ENCODE measurements at places on chromosomes 5 and 9.

DNA sequence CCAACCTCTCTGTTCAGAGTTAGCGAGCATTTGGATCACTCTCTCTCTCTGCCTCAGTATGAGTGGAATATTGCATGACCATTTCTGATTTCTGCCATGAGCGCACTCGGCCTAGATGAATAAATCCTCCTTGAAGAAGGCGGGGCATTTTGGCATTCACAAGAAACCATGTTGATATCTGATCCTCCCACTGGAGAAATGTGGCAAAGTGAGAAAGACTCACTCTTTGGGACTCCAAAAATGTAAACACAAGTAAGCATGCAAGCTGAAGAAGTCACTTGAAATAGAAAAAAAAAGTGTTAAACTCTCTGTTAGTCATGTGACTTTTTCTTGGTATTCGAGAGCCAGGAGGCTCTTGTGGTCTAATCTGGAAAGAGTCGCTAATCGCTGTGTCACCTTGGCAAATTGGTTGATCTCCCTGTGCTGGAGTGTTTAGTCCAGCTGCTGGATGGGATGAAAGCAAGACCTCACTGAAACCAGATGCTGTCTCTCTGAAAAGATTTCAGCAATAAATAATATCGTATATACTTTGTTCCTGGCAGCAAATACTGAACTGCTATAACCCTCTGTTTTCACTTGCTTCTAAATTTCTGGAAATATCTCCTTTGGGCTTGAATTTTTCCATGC, 95.5 kb downstream of the GHR start:
- DNase-seq, result no peak

GRCh38 chr5:19928562-19929421, 59.2 kb downstream of the CDH18 start:
- DNase-seq, result peak; percentile 77

DNA sequence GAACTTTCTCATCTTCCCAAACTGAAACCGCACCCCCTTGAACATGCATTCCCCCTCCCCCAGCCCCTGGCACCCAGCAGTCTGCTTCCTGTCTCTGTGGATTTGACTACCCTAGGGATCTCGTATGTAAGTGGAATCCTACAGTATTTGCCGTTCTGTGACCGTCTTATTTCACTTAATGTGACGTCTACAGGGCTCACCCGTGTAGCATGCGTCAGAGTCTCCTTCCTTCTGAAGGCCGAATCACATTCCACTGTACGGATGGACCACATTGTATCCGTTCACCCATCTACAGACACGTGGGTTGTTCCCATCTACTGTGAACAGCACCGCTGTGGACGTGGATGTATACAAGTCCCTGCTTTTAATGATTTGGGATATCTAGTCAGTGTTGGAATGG, 4.5 kb downstream of the PRRX2 start:
- no peak for DNase-seq

- DNase-seq, result peak; percentile 25
Measured at GRCh38 chr5:10355071-10355889, 1.8 kb downstream of the MARCHF6 start.

DNA sequence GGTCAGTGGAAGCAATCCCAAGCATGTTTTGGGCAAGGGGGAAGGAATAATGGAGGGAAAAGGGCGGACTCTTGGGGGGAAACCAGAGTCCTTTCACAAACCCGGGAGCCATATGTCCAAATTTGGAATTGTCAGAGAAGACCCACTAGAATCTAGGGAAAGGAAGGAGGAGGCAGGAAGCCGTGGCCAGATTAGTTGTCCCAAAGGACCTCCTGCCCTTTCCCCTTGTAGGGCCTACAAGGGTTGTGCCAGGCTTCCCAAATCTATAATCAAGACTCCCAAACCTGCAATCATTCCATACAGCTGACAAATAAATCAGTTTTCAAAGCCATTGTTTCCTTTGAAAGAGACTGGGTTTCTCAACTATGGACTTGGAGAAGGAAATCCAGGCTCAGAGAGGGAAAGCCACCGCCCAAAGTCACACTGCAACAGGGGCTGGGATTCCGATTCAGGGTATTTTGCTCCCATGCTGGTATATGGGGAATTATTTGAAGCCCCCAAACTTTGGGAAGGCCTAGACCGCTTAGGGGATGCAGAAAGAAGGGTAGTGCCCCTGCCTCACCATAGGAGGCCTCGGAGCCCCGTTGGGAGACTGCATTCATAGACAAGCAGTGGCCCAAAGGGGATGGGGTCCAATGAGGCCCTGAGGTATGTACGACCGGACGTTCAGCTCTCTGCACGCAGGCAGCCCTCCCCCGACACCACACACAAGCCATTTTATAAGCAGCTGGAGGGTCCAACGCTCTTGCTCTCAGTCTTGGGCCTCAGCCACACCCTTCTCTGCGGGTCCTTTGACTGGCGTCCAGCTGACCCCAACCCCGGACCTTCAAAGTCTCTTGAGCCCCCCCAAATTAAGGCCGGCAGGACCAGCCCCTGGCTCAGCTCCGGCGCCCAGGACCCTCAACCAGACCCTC, 815 bp downstream of the ANXA6 start:
- no peak for DNase-seq

DNA sequence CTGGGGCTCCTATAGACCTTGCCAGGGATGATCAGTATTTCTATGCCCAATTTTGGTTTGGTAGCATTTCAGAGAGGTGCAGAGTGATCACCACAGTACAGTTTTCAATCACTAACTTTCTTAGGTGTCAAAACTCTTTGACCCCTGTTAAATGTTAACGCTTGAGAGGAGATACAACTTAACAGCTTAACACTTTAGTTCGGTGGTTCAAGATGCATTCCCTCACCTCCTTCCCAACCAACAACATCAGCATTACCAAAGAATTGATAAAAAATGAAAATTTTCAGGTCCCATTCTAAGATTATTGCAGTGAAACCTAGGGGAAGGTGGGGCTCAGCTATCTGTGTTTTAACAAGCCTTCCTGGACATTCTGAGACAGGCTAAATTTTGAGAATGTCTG, 16.2 kb downstream of the ALDH1A1 start:
- no peak for DNase-seq

DNA sequence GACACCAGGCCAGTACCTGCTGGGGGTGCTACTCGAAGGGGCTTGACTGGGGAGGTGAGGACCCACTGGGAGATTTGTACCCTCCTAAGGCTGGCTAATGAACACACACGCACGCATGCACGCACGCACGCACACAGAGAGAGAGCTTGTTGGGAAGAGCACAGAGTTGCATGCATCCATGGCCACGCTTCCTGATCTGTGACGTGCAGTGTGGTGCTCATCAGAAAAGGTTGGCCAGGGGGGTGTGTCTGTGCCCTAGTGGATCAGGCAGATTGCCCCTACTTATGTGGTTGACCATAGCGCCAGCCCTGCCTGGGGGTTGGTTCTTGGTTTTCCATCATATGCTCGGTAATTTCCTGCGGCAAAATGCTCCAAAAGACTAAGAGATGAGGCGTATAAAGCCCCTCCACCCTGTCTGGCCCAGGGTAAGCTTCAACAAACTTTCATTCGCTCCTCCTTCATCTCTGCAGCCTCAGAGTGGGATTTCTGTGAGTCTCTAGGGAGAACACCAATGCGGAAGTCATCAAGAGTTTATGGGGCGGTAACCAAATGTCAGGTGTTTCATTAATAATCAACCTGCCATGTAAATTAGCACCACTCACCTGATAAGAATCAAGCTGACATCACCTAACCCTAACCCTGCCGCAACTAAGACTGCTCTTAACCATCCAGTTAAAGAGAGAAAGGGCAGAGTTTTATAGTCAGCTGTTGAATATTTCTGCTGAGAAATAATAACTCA, 8.0 kb upstream of the GFI1B start:
- no peak for DNase-seq

GRCh38 chr5:153496835-153497234, 6.4 kb downstream of the GRIA1 start:
- no peak for DNase-seq

DNA sequence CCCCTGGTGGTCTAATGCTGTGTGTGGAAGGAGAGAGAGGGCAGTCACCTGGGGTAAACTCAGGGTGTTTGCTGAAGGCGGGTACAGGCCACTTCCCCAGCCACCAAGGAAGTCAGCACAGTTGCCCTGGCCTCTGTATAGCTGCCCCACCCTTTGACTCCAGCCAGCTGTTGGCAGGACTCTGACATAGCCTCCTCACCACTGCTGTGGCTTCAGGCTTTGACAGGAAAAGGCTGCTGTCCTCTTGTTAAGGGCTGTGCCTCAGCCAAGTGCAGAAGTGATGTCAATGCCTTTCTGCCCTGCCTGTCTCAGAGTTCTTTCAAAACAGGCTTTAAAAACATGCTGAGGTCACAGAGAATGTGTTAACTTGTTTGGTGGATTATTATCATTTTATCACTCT, 487.2 kb upstream of the KLF4 start:
- DNase-seq, result no peak

DNA sequence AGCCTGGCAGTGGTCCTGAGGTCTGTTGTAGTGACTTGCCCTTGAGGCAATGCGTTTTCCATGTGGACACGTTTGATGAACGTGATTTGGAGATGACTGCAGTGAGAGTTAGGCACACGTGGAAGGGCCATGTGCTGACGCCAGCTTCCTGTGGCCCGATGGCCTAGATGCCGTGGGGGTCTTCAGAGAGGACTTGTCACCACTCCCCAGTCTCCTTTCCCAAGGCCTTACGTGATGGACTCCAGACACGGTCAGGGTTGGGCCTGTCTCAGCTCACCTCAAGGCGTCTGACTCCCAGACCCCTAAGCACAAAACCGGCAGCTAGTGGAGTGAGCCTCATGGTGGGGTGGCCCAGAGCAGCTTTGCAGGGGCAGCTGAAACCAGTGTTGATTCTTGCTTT, 92.9 kb downstream of the ANGPTL2 start:
- no peak for DNase-seq

GRCh38 chr5:168770036-168770498, 190.9 kb upstream of the PANK3 start:
- DNase-seq, result no peak

GRCh38 chr9:26949637-26950069, 2.6 kb upstream of the PLAA start:
- DNase-seq, result peak; percentile 23

- DNase-seq, result peak; percentile 54
Measured at GRCh38 chr5:31186672-31187267, 6.7 kb upstream of the CDH6 start.

DNA sequence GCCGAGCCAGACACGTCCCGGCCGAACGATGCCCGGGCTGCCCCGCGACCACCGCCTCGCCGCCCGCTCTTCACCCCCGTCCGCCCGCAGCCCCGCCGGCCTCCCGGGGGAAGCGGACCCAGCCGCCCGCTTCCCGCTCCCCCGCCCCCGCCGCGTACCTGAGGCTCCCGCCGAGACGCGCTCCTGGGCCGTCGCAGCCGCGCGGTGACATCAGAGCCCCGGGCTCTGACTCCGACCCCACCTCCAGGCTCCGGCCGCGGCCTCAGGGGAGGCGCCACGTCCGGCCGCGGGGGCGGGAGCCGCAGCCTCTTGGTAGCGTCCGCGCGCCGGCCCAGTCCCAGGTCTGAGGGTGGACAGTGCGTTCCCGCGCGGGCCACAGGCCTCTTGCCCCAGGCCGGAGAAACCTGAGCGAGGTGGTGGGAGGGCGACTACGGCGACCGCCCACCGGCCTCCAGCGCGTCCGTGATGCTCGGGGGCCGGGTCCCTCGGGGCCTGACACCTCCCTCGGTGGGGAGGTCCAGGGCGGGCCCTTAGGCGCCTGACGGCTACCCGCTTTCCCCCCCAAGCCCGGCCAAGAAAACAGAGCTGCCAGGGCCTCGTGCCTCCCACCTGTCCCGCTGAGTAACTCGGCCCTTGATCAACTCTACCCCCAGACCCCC, at the start of gene SHROOM1:
Gene SHROOM1 (minus strand): TSS at position 212 of the 659 bp plus-strand sequence. CDS start 4,507 bp downstream, outside the sequence.
- DNase-seq, result peak; percentile 35

Data from RCC 7860 (cell line).